ENCODE measurements at places on chromosomes 12 and 14.

DNA sequence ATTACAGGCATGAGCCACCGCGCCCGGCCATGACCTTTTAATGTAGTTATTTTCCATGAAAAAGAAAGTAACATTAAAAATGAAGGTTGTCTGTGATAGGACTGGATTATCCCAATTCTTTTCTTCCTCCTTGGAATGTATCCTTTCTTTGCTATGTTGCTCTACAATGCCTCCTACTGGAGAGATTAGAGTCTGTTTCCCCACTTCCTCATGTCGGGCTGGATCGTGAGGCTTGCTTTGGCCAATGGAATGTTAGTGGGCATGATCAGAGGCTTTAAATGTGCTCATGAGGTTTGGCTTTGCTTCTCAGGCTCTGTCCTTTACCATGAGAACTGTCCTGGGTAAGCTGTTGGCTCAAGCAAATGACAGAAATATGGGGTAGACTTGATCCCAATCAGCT lies 34.7 kb upstream of the SOCS2 start:
- DNase-seq: no peak

- no peak for DNase-seq
Observed at GRCh38 chr14:69693145-69693544, 73.8 kb upstream of the SRSF5 start.

GRCh38 chr14:93926873-93927799 lies at the start of gene FAM181A:
Gene FAM181A, plus strand, starts transcription at chr14:93927344. Its CDS starts 942 bp downstream, at chr14:93928286.
- no peak for DNase-seq

DNA sequence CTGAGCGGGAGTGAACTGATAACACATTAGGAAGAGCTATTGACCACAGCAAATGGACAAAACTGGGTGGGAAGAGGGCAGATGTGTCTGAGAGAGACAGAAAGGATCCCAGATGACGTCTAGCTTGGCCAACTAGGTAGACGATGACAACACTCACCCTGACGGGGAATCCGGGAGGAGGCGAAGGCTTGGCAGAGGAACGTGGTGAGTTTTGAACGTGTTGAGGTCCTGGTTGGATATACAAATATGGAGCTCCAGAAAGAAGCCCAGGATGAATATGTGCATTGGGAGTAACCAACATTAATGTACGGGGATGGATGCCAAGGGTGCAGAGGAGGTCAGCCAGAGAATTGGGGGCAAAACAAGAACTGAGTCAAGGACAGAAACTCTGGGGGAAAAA lies 60.7 kb downstream of the DPF3 start:
- DNase-seq: no peak

- DNase-seq: no peak
Observed at GRCh38 chr14:58292187-58292586, 6.2 kb upstream of the ARID4A start.

GRCh38 chr14:79724934-79725717 lies 486.2 kb downstream of the DIO2 start:
- no peak for DNase-seq

GRCh38 chr14:43145361-43145760 lies 1361.7 kb downstream of the FSCB start:
- no peak for DNase-seq
